ENCODE measurements at places on chromosomes 11 and 22.

- no peak for DNase-seq
Observed at GRCh38 chr22:38276166-38276565, 3.4 kb upstream of the TMEM184B start.

DNA sequence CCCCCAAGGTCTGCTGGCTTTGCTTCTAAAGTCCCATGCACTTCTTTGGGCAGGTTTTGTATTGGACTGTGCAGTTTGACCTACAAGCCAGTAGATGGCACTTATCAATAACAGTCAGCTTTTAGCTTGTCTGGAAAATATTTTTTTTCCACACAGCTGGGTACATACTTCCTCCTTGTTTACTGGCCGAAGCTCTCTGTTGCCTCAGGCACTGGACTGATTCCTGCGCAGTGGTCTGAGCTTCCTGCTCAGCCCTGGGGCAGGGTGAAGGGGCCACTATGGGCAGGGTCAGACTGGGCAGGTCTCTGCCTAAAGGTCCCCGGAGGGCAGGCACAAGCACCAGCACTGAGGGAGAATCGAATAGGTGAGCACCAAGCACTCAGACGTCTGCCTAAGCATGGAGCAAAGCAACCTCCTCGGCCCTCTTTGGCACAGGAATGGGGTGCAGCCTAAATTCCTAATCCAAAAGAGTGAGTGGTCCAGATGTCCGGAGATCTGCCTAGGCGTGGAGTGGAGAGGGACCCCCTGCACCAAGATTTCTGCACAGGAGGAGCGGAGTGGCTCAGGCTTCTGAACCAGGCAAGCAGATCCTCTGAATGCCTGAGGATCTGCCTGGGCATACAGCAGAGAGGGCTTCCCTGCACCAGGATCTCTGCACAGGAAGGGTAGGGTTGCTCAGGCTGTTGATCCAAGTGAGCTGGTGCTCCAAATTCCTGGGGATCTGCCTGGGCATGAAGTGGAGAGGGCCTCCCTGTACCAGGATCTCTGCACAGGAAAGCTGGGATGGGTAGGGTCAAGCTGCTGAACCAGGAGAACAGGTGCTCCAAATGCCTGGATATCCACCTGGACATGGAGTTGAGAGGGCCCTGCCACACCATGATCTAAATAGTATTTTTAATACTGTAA, 105.9 kb upstream of the C11orf58 start:
- DNase-seq = no peak

DNA sequence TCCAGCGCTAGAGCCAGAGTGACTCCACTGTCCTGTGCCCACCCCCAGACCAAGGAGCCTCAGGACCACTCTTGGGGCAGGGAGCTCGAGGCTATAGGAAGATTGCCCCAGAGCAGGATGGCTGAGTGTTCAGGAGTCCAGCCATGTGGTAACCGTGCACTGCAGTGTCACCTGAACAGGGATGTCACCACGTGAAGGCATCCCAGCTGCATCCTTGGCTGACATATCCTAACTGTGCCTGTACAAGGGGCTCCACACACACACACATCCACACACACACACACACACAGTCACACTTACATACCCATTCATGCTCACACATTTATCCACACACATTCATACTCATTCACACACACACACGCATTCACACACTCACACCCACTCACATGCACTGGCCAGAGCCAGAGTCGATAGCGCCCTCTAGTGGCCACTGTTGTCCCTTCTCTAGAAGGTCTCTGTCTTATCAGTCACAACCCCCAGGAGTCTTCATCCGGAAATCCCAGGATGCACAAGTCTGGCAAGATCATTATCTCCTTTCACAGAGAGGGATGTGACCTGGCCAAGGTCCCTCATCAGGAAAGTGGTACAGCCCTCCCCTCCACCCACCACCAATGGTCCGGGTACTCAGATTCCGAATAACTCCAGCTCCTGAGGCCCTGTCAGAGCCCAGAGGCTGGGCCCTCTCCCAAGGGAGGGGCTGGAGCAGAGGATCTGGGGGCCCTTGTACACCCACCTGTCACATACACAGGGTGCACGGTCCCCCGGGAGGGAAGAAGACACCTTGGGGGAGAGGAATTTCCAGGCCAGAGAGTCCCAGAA, 55.1 kb downstream of the IGLL5 start:
- DNase-seq = peak; percentile 30

GRCh38 chr11:110433393-110434333, 3.9 kb downstream of the FDX1 start:
- DNase-seq = no peak

DNA sequence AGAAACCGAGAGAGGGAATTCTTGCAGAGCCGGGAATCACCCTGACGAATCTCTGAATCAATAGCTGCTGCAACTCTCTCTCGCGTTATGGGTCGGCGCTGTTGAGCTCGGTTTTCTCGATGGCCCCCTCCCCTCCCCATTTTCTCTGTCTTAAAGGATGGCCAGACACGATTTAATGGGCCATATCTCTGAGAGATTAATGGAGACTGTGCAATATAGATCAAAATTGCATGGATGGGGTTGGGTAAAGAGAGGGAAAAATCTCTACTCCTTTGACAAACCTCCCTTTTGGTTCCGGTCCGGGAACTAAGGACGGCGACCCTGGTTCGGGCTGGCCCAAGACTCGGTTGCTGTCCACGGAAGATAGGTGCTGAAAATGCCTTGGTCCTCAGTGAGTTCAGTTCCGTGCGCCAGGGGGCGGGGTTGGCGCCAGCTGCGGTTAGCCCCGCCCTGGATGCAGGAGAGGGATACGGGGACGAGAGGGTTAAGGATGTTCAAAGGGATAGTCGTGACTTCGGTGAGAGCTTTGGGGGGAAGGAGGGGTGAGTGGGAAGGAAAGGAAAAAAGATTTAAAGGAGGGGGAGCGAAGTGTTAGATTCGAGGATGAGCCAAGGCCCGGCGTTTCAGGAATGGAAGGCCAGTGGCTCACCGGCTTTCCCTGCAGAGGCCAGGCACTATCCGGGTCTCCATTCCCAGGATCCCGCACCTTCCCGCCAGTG, 103.6 kb upstream of the HSD17B12 start:
- no peak for DNase-seq
